ENCODE measurements at places on chromosomes 3 and 15. TPM values are rescaled to one million over a fixed set of nuclear protein-coding genes. Genes with fewer than 3 reads are reported as not detected.

The CA12 gene
- 72.9 TPM for total RNA-seq

The FILIP1L gene
- total RNA-seq = 11.0 TPM

The HRG gene
- not detected for total RNA-seq

The LOXL1 gene
- 342 TPM for total RNA-seq

The PPM1M gene
- 40.3 TPM for total RNA-seq

The MASP1 gene
- total RNA-seq = 204 TPM

The CADM2 gene
- total RNA-seq = 0.12 TPM

The RASGRP1 gene
- 0.24 TPM for total RNA-seq

The SEMA6D gene
- total RNA-seq = 11.8 TPM

The SLC24A5 gene
- 0.16 TPM for total RNA-seq

The METTL6 gene
- 23.1 TPM for total RNA-seq

The CYP1A2 gene
- not detected for total RNA-seq

The CLDN18 gene
- not detected for total RNA-seq

The IL12A gene
- total RNA-seq = 2.8 TPM

The CHL1 gene
- total RNA-seq = not detected

The VPS39 gene
- total RNA-seq = 75.0 TPM

The CFAP92 gene
- total RNA-seq = not detected

The FXR1 gene
- 113 TPM for total RNA-seq

The PLA1A gene
- total RNA-seq = not detected

The INAFM2 gene
- total RNA-seq = 13.4 TPM

The SENP8 gene
- 2.3 TPM for total RNA-seq

The LHFPL4 gene
- total RNA-seq = not detected

The RLBP1 gene
- total RNA-seq = not detected

The TPM1 gene
- 659 TPM for total RNA-seq

The CD200R1 gene
- 0.16 TPM for total RNA-seq

The CHRM5 gene
- total RNA-seq = under 0.01 TPM

The CCDC66 gene
- total RNA-seq = 23.5 TPM

The NPAP1 gene
- not detected for total RNA-seq

The FEZF2 gene
- total RNA-seq = not detected

The CAMP gene
- not detected for total RNA-seq

The CDC25A gene
- total RNA-seq = 2.8 TPM

The KAT2B gene
- total RNA-seq = 13.8 TPM

The TMEM266 gene
- total RNA-seq = 0.12 TPM
